ENCODE measurements at places on chromosomes 3 and 15.

- DNase-seq: no peak
These were observed 305.0 kb downstream of the ZNF385D start for GRCh38 chr3:21446027-21446426.

DNA sequence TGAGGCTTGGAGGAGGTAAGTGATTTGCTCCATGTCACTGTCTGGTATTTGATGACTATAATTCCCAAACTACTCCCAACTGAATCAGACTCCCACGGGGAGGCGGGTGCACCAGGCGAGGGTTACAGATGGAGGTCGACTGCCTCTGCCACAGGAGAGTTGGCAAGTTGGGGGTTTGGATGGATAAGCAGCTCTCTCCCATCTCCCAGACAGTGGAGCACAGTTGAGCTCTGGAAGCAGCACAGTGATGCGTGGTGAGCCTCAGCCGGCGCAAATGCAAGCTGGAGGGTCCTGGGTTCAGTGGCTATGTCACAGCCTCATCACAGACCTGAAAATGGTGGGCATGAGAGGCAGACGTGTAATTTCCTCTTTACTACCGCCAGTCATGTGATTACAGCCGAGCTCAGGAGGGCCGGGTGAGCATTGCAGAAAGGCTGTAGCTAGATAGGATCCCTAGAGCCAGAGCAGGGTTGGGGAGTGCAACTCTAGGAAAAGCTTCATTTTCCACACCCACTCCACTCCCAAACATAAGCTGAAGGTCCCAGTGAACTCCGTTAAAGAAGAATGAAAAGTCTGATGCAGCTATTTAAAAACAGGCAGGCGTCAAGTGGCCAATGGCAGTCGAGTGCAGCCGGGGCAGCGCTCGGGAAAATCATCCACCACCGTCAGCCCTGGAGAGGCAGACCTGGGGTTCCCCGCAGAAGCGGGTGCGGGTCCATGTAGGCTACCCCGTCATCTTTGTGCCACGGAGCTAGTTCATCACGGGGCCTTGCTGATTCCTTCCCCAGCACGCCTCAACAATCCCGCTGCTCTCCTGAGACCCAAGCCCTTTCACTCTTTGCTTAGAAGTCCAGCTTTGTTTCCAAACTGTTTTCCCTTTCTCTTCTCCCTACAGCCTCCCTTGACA lies 33.3 kb upstream of the VPS8 start:
- DNase-seq: no peak

- DNase-seq: no peak
These were observed 33.2 kb downstream of the HDAC11 start for GRCh38 chr3:13513051-13513912.

- no peak for DNase-seq
These were observed 26.7 kb upstream of the SNRK start for GRCh38 chr3:43259626-43260025.

- no peak for DNase-seq
These were observed 4.3 kb downstream of the PDIA5 start for GRCh38 chr3:123071146-123071545.

GRCh38 chr15:65379986-65380385 lies 2.2 kb upstream of the IGDCC3 start:
- DNase-seq: no peak

- DNase-seq: no peak
These were observed 178.4 kb downstream of the ATP10A start for GRCh38 chr15:25684521-25685431.

- DNase-seq: peak; percentile 86
These were observed 48.1 kb upstream of the EPHB3 start for GRCh38 chr3:184513276-184514170.

Measured in activated CD8-positive, alpha-beta memory T cell treated with anti-CD3 and anti-CD28 coated beads, Interleukin-2, amount 50 U/mL, for 4 hours (primary cell).